HS-5 (cell line): ENCODE measurements at places on chromosomes 6 and 20.

GRCh38 chr6:81455641-81456040 lies 296.8 kb downstream of the TENT5A start:
- DNase-seq: no peak

DNA sequence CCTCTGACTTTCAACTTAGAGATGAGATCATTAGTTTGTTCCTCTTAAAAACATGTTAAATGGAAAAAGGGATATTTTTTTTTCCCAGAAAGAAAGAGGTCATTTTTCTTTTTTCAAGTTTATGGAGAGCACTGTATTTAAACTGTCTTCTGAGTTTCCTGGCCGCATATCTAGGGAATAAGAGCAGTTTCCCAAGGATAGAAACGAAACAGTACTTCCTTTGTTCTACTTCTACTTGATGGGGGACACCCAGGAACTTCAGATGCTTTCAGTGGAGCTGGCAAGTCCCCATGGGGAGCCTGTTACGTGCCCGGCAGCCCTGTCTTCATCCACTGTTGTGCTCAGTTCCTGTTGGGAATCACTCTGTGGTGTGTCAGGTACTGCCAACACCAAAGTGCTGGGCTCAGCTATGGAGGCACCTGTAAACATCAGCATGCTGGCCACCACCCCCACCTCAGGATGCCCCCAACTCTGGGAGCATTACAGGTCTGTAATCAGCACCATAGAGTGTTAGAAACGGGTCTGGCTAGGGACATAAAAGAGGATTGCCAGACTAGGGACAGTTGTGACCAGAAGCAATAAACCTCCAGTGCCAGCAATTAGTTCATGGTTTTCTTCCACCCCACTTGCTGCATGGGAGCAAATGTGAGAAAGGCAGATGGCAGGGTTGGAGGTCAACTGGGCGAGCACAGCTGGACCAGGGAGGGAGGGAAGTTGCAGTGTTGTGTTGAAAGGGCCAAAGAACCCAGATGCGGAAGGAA lies 221.7 kb upstream of the ECI2 start:
- DNase-seq: no peak

GRCh38 chr20:50464026-50464724 lies 46.0 kb upstream of the PTPN1 start:
- peak; percentile 55 for DNase-seq

GRCh38 chr6:101747716-101748115 lies 354.2 kb downstream of the GRIK2 start:
- no peak for DNase-seq

- no peak for DNase-seq
Observed at GRCh38 chr20:35334311-35335101, 42.3 kb upstream of the FAM83C start.
